ENCODE measurements at places on chromosomes 16 and 17. TPM values are rescaled to one million over a fixed set of nuclear protein-coding genes. Genes with fewer than 3 reads are reported as not detected.

The IL17C gene
- total RNA-seq = not detected

The KRT40 gene
- total RNA-seq = not detected

The RNPS1 gene
- 289 TPM for total RNA-seq

The GAS2L2 gene
- total RNA-seq = 0.13 TPM

The KSR1 gene
- 17.6 TPM for total RNA-seq

The GINS2 gene
- total RNA-seq = 27.4 TPM

The TMEM106A gene
- 0.63 TPM for total RNA-seq

The EVPLL gene
- total RNA-seq = not detected

The RHOT2 gene
- total RNA-seq = 88.2 TPM

The CNTNAP4 gene
- not detected for total RNA-seq

The CES1 gene
- 29.2 TPM for total RNA-seq

The TBC1D3C gene
- not detected for total RNA-seq

The SPEM3 gene
- total RNA-seq = not detected

The TEN1 gene
- total RNA-seq = 22.4 TPM

The ASGR1 gene
- 0.42 TPM for total RNA-seq

The CACNG4 gene
- 15.0 TPM for total RNA-seq

The TRPV3 gene
- total RNA-seq = 0.35 TPM

The CCDC154 gene
- total RNA-seq = 0.32 TPM

The KRTAP1-5 gene
- total RNA-seq = not detected

The CEP112 gene
- 9.1 TPM for total RNA-seq

The RND2 gene
- total RNA-seq = 0.11 TPM

The CARHSP1 gene
- total RNA-seq = 146 TPM

The ADORA2B gene
- 13.3 TPM for total RNA-seq

The SMIM22 gene
- total RNA-seq = not detected

The PIK3R5 gene
- total RNA-seq = 0.13 TPM

The CD300C gene
- total RNA-seq = 0.47 TPM

The SHCBP1 gene
- 35.3 TPM for total RNA-seq

The PNMT gene
- total RNA-seq = 0.53 TPM

The PRDM7 gene
- total RNA-seq = not detected

The GPR179 gene
- total RNA-seq = 0.03 TPM

The ST6GALNAC2 gene
- 0.51 TPM for total RNA-seq

The RAPGEFL1 gene
- 2.8 TPM for total RNA-seq

The CTRL gene
- total RNA-seq = 0.63 TPM

The SRL gene
- total RNA-seq = 0.04 TPM

The DUS1L gene
- total RNA-seq = 110 TPM

The NACA2 gene
- total RNA-seq = not detected

The ZNF688 gene
- 8.0 TPM for total RNA-seq

The SLC35G6 gene
- not detected for total RNA-seq

The TMEM235 gene
- total RNA-seq = not detected

The KRTAP2-3 gene
- not detected for total RNA-seq

The CLEC10A gene
- not detected for total RNA-seq

The SBK1 gene
- 0.26 TPM for total RNA-seq

The TEKT1 gene
- 0.16 TPM for total RNA-seq

The RGS11 gene
- 2.3 TPM for total RNA-seq

The CRYM gene
- 2.1 TPM for total RNA-seq

The SCGB1C2 gene
- not detected for total RNA-seq

The TBC1D3I gene
- total RNA-seq = not detected

The INCA1 gene
- 1.2 TPM for total RNA-seq

The SPATA22 gene
- total RNA-seq = not detected

The KIF19 gene
- total RNA-seq = 0.06 TPM

The TLCD3A gene
- 55.7 TPM for total RNA-seq

The ARL4D gene
- 26.9 TPM for total RNA-seq

The CUEDC1 gene
- total RNA-seq = 56.9 TPM

The MT1H gene
- total RNA-seq = not detected

The APOBR gene
- 0.08 TPM for total RNA-seq

The HS3ST3B1 gene
- total RNA-seq = 1.9 TPM

The AIPL1 gene
- total RNA-seq = not detected

Measured in A549 treated with dexamethasone at 1 μM for 4 hours (cell line).